NCI-H82 (cell line): ENCODE measurements at places on chromosomes 7 and 10.
A peak's percentile ranks its signal among the peaks of the same experiment; 100 is the strongest.

GRCh38 chr7:1665549-1666316 is 4.3 kb upstream of the ELFN1 start:
- DNase-seq, result peak; percentile 56

DNA sequence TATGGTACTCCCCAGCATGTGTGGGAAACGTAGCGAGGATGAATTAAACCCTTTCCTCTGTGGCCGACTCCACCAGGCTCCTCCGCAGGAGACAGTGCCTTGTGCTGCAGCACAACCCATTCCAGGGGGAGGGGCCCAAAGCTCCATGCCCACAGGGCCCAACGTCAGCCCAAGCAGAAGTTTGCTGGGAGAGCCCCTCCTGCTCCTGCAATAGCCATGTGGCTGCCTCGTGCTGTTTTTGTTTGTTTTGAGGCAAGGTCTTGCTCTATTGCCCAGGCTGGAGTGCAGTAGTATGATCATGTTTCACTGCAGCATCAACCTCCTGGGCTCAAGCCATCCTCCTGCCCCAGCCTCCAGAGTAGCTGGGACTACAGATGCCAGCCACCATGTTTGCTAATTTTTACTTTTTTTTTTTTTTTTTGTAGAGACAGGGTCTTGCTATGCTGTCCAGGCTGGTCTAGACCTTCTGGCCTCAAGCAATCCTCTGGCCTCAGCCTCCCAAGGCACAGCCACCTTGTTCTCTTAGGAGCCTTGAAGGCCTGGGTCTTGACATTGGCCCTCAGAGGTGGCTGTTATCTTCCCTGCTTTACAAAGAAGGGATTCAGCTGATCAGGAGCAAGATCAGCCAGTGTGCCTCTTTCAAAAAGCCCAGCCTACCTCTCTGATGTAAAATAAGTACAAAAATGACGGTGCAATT is 102.8 kb downstream of the DYNC2I1 start:
- no peak for DNase-seq

DNA sequence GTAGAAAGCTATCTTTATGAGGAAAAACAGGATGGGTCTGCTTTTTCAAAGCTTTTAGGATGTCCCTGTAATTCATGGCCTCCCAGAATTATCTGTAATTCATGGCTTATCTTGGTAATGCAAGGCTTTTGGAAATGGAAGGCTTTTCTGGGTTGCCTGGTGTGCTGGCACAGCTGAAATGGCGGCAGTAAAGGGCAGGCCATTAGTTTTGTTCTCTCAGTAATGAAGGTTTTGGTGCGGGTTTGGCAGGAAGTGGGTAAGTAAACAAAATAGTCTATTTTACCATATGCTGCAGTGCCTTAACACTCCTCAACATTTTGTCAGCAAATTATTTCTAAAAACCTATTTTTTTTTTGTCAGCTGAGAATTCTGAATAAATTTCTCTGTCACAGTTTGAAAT is 69.3 kb downstream of the LRGUK start:
- no peak for DNase-seq

GRCh38 chr7:22252936-22253536 is 103.9 kb downstream of the RAPGEF5 start:
- no peak for DNase-seq

DNA sequence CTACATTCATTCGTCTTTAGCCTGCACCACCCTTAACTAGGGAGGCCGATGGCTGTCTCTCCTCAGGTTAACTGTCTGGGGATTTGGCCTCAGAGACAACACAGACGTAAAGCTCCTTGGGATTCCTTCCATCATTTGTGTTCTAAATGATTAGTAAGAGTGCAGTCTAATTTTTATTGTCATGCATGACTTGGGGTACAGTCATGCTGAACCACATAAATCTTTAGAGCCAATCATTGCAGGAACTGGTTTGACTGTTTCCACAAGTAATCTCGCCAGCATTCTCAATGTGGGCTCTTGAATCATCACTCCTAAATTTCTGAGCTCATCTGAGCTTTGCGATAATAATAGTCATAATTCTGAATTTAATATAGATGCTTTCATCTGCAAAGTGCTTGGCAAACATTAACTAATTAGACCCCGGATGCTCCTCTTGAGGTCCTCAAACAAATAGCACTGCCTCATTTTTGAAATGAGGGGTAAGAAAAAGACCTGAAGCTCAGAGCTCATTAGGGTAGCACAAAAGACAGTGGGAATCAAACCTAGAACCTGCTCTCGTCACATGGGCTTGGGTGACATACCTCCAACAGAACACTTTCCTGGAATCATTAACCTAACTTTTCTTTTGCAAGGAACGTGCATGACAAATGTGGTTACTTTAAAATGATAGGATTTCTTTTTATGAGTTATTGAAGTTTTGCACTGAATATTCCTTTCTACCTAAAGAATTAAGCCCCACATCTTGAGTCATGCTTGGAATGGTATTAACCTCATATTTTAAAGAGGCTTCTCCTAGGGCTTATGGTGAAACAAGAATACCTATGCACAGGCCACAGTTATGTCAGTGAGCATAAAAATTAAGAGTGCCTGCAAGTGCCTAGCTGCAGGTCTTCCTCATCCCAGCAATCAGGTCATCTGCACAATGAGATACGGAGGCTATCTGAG is 118.9 kb upstream of the NRP1 start:
- no peak for DNase-seq

- DNase-seq, result no peak
Measured at GRCh38 chr7:110977127-110977737, 113.7 kb upstream of the LRRN3 start.

DNA sequence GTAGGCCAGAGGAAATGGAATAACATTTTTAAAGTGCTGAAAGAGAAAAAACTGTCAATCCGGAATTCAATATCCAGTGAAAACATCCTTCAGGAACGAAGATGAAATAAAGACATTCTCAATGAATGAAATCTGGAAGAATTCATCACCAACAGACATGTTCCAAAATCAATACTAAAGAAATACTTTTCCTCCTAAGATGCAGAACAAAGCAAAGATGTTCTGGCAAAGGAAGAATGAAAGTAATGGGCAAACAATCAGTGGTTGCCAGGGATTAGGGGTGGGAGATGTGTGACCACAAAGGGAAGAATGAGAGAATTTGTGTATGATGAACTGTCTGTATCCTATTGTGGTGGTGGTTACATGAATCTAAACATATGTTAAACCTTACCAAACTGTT is 52.8 kb upstream of the EEPD1 start:
- DNase-seq, result no peak

DNA sequence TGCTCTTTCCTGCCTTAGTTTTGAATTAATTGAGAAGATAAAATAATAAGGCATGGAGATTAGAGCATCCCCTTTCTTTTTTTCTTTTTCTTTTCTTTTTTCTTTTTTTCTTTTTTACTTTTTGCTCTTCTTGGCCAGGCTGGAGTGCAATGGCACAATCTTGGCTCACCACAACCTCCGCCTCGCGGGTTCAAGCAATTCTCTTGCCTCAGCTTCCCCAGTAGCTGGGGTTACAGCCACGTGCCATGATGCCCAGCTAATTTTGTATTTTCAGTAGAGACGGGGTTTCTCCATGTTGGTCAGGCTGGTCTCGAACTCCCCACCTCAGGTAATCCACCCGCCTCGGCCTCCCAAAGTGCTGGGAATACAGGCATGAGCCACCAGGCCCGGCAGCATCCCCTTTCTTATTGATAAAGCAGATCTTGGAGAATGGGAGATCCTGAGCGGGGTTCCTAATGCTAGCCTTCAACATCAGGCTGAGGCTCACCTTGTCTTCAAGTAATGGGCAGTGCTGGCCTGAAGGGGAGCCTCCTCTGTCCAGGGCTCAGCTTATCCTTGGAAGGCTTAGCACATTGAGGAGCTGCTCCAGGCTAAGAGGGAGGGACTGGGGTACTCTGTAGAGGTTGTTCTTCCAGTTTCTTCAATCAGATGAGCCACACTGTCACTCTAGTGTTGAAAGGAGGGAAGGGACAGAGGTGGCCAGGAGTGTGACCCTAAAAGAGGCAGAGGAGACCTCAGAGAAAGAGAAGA is 27.9 kb downstream of the GSTO2 start:
- DNase-seq, result no peak

DNA sequence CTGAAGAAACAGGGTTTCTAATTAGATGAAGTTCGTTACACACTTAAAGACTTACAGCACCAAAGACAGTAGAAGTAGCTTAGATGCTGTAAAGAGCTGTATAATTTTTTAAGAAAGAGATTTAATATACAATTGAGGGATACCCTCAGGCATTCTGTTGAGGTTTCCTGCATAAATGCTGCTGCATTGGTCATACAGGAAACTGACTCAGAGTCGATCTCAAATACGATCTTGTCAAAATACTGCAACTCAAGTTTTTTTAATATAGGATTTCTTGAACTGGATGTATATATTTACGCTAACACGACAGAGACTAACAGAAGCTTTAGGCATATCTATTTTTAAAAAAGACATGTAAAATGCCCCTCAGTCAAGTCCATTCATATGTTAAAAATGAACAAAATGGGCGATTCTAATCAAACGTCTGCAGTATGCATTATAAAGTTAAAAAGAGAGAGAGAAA is 2.4 kb upstream of the ARID5B start:
- DNase-seq, result no peak

GRCh38 chr10:121426307-121426706 is 171.9 kb downstream of the FGFR2 start:
- DNase-seq, result peak; percentile 6

DNA sequence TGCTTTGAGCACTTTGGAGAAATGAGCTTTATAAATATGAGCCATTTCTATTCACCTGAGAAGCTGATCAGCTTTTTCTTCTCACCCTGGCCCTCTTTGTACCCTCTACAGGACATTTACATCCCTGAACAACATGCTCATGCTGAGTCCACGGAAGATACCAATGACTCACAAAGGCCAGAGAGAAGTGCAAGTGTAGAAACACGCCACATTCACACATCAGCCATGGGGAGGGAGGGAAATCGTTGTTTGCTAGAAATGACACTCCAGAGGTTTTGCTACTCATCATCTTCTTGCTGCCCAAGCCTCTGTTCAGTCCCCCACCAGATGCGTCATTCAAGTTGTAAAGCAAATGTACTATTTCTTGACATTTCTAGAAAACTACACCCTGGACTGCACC is 2.8 kb upstream of the UCN3 start:
- DNase-seq, result no peak

DNA sequence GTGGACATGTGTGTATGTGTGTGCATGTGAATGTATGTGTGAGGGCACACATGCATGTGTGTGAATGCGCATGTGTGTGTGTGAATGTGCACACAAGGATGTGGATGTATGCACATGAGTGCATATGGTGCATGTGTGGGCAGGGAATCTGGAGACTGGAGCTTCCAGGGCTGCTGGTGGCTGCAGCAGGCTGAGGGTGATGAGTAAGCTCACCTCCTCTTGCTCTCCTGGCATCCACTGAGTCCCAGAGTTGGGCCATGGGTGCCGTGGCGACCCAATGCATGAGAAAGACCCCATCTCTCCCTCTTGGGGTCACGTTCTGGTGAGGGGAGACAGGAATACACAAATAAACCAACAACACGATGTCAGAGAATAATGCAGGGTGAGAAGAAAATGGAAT is 33.3 kb upstream of the COL13A1 start:
- no peak for DNase-seq

- peak; percentile 96 for DNase-seq
Measured at GRCh38 chr10:119330342-119330741, 123.0 kb downstream of the GRK5 start.

DNA sequence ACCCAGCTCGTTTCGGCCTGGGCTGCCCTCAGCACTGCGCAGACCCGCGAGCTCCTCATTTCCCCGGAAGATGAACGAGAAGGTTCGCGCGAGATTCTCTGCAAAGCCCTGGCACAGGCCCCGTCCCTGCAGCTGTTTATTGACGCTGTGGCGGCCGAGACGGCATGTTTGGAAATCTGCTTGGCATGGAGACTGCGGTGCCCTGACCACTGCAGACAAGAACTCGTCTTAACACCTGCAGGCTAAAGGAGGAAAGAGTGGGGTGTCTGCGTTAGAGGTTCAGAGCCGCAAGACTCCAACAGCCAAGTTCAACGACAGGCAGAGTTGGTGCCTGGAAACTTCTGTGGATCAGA is 125.6 kb downstream of the DNAJB6 start:
- DNase-seq, result no peak

DNA sequence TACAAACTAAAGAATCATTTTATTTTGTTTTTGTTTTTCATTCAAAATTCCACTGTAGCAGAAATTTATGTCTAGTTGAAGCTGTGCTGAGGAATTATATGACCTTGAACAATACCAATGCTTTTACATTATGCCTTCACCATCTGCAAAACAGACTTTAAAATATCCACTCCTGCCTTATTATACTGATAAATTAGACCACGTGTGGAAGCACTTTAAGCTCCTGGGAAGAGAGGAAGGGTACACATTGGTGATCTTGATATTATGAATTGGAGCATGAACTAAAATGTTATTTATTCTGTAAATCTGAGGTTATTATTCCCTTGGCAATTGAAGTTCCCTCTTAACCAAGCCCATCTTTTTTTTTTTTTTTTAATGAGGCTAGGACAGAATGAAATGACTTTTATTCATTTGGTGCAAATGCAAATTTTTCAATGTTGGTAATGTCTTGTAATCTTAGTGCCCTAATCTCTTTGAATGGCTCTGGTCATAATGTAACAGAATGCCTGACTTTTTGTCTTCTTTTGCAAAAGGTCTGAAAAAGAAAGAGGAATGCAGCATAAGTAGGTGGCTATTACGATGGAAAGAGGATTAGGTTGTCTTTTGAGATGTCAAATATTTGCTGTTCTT is 139.9 kb upstream of the COBL start:
- peak; percentile 15 for DNase-seq

DNA sequence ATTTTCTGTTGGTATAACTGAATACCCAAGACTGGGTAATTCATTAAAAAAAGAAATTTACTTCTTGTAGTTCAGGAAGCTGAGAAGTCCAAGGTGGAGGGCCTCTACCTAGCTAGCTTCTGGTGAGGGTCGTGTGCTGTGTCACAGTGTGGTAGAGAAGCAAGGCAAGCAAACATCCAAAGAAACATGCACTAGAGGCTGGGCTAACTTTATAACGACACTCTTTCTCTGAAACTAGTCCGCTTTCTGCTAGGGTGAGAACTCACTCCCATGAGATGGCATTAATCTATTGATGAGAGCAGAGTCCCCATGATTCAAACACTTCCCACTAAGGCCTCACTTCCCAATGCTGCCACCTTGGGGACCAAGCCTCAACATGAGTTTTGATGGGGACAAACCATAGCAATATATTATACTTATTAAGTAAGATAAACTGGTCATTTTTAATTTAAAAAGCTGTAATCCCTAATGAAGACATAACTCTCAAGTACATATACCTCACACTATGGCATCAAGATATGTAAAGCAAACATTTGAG is 50.8 kb downstream of the PHYHIPL start:
- DNase-seq, result peak; percentile 36

DNA sequence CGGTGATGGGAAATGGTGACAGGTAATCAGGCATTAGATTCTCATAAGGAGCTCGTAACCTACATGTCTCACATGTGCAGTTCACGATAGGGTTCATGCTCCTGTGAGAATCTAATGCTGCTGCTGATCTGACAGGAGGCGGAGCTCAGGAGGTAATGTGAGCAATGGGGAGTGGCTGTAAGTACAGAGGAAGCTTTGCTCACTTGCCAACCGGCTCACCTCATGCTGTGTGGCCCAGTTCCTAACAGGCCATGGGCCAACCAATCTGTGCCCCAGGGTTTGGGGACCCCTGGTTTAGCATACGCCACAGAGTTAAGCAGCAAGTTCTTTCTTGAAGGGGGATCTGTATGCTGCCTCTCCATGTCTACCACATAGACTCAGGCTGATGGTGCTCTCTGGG is 133.1 kb downstream of the IQUB start:
- DNase-seq, result no peak
